Occipital lobe (tissue), 3 donors: ENCODE measurements at places on chromosomes 3 and 15. TPM values are rescaled to one million over a fixed set of nuclear protein-coding genes. Genes with fewer than 3 reads are reported as not detected.

The TMEM40 gene
- total RNA-seq = not detected

The ACKR4 gene
- total RNA-seq = 0.16 TPM

The EPHA3 gene
- 349 TPM for total RNA-seq

The STRA6 gene
- total RNA-seq = 2.3 TPM

The PARP6 gene
- 54.6 TPM for total RNA-seq

The LYZL4 gene
- not detected for total RNA-seq

The ATXN7 gene
- 10.9 TPM for total RNA-seq

The GHRL gene
- not detected for total RNA-seq

The IMPG2 gene
- 3.0 TPM for total RNA-seq

The PPM1M gene
- 7.0 TPM for total RNA-seq

The GPR149 gene
- 0.16 TPM for total RNA-seq

The SYNM gene
- 6.6 TPM for total RNA-seq

The TMCO5A gene
- total RNA-seq = not detected

The CP gene
- 1.7 TPM for total RNA-seq

The FGF7 gene
- total RNA-seq = 0.31 TPM

The TRIP4 gene
- 14.0 TPM for total RNA-seq

The C2CD4A gene
- 0.16 TPM for total RNA-seq

The JAGN1 gene
- total RNA-seq = 17.8 TPM

The HESX1 gene
- 0.47 TPM for total RNA-seq

The PLOD2 gene
- 22.6 TPM for total RNA-seq

The DLL4 gene
- total RNA-seq = 4.8 TPM

The PLSCR5 gene
- not detected for total RNA-seq

The CCDC13 gene
- total RNA-seq = 3.6 TPM

The INSYN1 gene
- 30.1 TPM for total RNA-seq

The HHATL gene
- total RNA-seq = not detected

The UBE2E2 gene
- total RNA-seq = 40.2 TPM

The SLC28A1 gene
- total RNA-seq = not detected

The TMEM207 gene
- total RNA-seq = not detected

The ST3GAL6 gene
- total RNA-seq = 35.6 TPM

The ZPLD1 gene
- total RNA-seq = not detected

The DNAH12 gene
- total RNA-seq = 0.62 TPM
